ENCODE measurements at places on chromosomes 5 and 9.

DNA sequence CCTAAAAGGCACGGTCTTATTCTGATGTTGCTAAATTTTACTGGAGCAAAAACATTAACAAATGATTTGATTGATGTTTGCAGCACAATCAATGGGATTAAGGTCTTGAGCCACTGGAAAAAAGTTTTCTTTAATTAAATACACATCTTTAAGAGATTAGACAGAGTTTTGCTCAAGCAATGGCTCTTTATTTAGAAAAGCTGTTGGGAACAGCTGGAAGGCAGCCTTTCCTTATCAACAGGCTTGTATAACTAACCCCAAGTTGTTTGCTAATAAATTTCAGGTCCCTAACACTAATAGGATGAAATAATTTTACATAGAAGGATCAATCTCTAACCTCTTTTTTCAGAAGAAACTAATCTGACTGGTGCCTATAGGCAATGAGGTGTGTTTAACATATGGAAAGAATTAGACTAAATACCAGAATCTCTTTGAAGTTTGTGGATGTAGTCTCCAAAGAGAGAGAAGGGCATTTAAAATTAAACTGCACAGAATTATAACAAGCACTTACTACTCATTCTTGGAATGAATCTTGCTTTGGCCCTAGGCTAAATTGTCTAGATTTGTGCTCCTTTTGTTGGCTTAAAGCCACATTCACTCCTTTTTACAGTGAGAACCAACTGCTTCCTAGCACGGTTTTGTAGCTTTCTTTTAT lies 67.3 kb upstream of the TNFAIP8 start:
- DNase-seq, result no peak

DNA sequence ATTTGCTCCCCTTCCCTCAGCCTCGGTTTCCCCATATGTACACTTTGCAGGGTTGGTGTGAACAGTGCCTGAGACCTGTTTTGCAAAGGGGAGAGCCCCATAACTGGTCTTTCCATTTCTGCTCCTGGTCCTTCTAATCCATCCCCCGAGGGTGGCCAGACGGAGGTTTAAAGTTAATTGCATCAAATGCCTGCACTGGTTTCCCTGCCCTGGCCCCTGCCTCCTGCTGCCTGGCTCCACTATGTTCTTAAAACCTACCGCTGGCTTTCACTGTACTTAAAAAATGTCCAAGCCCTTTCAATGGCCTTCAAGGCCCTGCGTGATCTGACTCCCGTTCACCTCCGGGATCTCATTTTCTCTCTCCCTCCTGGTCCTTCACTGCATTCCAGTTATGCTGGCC lies 183.0 kb downstream of the RGS3 start:
- no peak for DNase-seq

DNA sequence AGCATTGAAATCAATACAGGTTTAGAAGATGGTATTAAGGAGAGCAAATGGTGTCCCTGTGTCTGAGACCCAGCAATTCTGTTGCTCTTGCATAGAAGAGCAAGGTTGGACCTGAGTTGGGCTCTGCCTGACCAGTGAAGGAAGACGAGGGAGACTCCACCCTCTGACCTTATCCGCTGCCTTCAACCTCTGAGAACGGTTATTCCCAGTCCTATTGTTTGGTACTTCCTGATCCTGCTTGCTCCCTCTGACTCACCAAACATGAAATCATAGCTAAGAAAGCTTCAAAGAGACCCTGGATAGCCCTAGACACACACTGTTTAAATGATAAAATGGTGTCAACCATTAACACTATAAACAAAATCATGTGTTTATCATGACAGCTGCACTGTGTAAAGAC lies 218.5 kb downstream of the PLK2 start:
- no peak for DNase-seq

GRCh38 chr5:127595484-127596368 lies 53.2 kb upstream of the CTXN3 start:
- no peak for DNase-seq

DNA sequence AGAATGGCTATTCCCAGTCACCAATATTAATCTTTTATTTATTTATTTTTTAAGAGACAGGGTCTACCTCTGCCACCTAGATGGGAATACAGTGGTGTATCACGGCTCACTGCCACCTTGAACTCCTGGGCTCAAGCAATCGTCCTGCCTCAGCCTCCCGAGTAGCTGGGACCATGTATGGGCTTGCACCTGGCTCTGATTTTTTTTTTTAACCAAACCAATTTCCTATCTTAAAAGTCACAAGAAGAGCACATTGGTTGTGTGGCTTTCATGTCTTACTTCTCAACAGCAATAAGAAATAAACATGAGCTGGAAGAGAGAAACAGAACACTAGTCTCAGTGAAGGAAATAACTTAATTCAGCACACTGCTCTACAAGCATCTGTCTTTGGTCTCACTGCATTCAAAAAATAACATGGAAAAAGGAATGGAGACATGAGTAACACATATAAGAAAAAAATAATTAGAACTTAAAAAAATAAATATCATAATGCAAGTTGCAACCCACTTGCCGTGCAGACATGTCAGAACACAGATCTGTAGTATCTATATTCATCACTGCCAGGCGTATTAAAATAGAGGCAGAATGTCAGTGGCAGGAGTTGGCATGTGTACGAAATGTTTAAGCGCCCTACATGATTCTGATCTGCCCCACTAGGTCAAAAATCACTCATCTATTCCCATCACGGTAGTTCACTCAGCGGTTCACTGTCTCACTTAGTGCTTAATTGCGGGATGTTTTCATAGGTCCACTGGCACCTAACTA lies 66.4 kb downstream of the EFNA5 start:
- no peak for DNase-seq

DNA sequence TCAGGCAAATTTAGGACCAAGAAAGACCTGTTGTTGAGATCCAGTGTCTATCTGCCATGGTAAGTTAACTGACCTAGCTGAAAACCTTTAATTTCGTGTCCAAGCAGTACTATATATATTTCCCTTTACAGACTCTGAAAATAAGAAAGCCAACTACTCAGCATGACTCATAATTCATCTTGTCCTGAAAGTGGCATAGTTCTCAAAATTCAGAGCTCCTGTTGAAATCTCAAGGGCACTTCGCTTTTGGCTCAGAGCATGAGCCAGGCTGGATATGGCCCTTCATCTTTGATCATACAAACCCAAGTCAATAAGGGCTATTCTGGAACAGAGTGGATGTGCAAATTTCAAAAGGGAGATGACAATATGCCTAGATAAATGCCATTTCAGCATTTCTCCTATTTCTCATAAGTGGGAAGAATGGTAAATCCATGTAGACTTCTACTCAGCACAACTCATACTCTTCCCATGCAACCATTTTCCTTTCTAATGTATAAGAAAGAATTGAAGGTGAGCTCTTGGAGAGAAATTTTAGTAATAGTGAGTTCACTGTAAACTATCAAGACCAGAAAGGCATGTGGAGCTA lies 567.9 kb upstream of the DAB2 start:
- DNase-seq, result no peak

DNA sequence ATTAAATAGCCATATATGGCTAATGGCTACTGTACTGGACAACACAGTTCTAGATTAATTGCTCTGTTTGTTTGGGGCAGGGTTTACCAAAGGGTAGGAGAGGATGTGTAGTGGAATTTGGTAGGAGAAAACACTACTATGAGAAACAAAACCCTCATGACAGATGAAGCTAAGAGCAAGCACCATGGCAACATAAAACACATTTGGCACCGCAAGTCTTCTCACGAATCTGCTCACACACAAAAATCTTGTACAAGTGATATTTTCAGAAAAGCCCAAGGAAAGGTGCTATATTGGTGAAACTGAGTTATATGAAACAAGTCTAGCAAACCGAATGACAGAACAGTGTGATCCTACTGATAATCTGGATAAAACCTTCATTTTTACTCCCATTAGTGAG lies 38.5 kb downstream of the CSF2 start:
- no peak for DNase-seq

DNA sequence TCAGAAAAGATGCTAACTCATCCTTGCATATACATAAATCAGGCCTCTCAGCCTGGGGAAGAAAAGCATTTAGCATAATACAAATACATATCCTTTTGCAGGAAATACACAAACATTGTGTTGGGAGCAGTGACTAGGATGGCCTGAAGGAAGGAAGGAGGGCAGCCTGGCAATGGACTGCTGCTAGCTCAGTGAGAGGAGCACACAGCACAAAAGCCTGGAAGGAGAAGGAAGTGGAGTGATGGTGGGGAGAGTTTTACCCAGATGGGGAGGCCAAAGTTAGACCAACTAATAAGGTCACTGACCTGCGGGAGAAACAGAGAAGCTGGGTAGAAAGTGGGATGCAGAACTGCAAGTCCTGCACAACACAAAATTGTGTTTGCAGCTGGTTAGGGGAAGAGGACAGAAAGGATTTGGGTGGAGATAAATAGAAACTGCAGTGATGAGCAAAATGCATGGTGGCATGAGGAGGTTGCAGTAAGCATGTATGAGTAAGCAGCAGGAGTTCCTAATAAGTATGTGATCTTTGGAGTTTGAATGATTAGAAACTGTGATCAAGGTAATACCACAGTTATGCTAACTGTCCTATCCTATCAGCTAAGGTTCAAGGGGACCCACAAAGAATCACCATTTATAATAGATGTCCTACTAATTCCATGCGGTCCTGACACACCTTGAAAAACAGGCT lies 39.5 kb downstream of the SEMA6A start:
- no peak for DNase-seq

- no peak for DNase-seq
Measured at GRCh38 chr5:154141745-154142221, 48.8 kb upstream of the GALNT10 start.

GRCh38 chr5:139133282-139133681 lies 64.9 kb downstream of the SIL1 start:
- DNase-seq, result no peak

DNA sequence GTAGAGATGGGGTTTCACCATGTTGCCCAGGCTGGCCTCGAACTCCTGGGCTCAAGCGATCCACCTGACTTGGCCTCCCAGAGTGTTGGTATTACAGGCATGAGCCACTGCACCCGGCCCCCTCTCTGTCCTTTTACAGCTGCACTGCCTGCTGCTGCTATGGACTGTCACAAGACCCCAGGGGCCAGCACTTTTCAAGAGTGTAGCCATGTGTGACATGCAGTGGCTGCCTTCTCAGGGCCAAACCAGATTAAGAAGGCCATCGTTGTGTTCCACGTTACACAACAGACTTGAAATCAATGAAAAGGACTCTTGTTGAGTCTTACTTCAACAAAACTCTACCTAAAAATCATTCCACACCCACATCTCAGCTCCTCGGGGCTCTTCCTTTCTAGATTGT lies 78.9 kb upstream of the ICE1 start:
- DNase-seq, result no peak

DNA sequence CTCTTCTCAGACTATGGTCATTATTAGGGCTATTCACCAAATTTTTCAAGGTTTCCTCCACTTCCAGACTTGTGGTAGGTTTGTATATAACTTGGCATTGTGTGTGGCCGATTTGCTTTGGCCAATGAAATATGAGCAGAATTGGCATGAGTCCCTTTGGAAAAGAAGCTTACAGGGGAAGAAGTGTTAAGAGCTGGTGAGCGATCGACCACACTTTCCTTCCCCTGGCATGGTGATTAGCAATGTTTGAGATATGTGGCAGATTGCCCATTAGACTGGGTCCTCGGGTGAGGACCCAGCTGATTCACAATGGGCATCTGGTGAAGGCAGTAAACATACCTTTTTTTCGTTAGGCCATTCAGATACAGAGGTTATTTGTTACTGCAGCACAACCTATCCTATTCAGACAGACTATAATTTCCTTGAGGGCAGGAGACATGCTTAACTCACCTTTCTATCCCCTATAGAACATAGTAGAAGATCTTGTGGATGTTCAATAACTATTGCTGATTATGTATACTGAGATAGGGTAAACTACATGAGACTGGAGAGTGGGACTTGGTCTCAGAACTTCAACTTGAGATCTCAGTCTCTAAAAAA lies 62.8 kb upstream of the KLF9 start:
- DNase-seq, result no peak
